ENCODE measurements at places on chromosomes 3 and 15. TPM values are rescaled to one million over a fixed set of nuclear protein-coding genes. Genes with fewer than 3 reads are reported as not detected.
A peak's percentile ranks its signal among the peaks of the same experiment; 100 is the strongest.

GOLGA6L7 gene
- not detected for total RNA-seq

POLG gene
- 26.9 TPM for total RNA-seq

ZNF502 gene
- 9.8 TPM for total RNA-seq

TM4SF1 gene
- total RNA-seq = 110 TPM

DNA sequence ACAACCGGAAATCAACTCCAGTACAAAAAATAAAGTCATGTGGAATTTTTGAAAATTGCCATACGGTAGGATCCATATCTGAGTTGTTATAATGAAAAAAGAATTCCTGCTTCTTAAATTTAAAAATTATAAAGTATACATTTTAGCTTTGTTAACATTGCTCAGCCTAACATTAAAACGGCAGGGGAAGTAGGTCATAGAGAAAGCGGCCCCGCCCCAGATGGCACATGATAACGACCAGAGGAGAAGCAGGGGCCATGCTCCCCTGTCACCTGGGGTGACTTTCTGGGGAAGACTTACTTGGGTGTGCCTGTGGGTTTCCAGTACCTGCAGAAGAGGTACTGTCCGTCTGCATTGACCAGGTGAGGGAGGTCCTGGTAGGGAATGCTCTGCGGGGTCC is 921 bp downstream of the MGLL start:
- no peak for DNase-seq
- peaks cover 12% of the 10 kb centered on the region for H3K36me3 ChIP-seq
- H3K4me3 ChIP-seq = peak overlapping the region; percentile 85
- peak overlapping the region; percentile 88 for H3K27ac ChIP-seq
- peaks cover 44% of the 10 kb centered on the region for H3K4me1 ChIP-seq

DNA sequence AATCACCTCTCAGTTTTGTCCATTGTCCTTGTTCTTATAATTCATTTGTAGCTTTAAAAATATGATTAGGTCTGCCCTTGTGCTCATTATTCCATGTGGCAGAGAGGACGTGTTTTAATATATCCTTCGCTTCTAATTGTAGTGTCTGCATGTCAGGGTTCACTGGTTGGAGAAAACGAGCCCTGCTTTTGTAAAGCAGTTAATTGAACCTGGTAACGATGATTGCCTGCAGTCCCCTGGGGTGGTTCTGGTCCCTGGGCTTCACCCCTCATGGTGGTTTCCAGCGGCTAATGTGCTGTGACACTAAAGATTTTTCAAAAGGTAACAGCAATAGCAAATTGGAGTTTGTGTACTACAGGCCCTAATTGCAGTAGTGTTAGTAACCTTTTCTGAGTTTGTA is 299.6 kb downstream of the CACNA2D3 start:
- H3K4me3 ChIP-seq = no peak overlapping the region
- H3K36me3 ChIP-seq = no peaks in the 10 kb centered on the region
- no peaks in the 10 kb centered on the region for H3K27me3 ChIP-seq
- peaks cover 2% of the 10 kb centered on the region for H3K4me1 ChIP-seq
- no peak for DNase-seq

DNA sequence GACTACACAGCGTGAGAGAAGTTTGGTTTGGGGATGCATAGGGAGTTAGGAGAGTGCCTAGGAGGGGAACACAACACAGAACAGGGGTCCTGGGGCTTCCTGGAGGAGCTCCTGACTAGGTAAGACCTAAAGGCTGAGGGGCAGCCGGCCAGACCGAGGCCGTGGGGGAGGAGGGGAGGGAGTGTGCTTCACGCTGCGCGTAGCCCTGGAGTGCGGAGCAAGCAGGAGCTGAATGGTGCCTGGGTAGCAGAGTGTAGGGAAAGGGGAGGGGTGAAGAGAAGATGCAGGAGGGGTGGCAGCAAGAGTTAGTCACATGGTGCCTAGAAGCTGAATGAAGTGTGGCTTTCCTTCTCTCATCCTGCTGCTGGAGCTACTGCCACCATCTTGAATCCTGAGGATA is 32.4 kb upstream of the HHATL start:
- peaks cover 67% of the 10 kb centered on the region for H3K4me1 ChIP-seq
- peak overlapping the region; percentile 12 for H3K27ac ChIP-seq
- H3K36me3 ChIP-seq = peaks cover 4% of the 10 kb centered on the region
- DNase-seq = no peak

DNA sequence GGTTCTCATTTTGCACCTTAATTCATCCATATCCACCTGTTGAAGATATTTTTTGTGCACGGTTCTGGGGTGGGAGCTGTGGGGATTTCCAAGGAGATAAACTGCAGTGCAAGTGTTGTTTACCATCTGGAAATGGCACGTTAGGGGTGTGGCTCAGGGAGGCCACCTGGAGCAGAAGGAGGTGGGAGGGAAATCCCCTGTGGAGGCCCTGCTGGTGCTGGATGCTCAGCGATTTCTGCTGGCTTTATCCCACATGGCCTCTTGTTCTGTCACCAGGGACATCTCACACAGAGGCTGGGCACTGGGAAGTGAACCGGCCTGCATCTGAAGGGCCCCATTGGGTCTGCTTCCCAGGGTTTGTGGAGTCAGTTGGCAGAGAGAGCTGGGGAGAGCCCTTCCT is 24.3 kb downstream of the TRPM1 start:
- no peak overlapping the region for H3K4me3 ChIP-seq
- H3K36me3 ChIP-seq = no peaks in the 10 kb centered on the region
- no peak for DNase-seq
- H3K27me3 ChIP-seq = no peaks in the 10 kb centered on the region
- peaks cover 9% of the 10 kb centered on the region for H3K4me1 ChIP-seq

DNA sequence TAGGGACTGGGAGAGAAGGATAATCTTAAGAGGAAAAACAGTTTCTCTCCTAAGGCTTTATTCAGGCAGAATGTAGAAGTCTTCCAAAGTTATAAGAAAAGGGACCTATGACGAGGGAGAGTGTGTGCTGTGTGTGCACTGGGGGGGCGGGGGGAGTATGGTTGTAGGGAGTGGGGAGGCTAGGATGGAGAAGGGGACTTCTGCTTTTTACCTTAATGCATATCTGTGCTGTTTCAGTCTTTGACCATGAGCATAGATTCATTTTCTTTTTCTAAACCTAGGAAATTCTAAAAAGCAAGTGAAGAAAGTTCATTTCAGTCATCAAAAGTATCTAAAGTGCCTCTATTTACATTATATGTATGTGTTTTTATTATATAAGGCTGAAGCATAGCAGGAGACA is 52.6 kb upstream of the RASA2 start:
- no peak for DNase-seq
- H3K27me3 ChIP-seq = no peaks in the 10 kb centered on the region
- no peak overlapping the region for H3K4me3 ChIP-seq
- H3K27ac ChIP-seq = no peak overlapping the region

GRCh38 chr3:148211725-148212124 is 486.0 kb upstream of the AGTR1 start:
- H3K36me3 ChIP-seq = no peaks in the 10 kb centered on the region
- no peaks in the 10 kb centered on the region for H3K4me1 ChIP-seq
- no peak for DNase-seq

DNA sequence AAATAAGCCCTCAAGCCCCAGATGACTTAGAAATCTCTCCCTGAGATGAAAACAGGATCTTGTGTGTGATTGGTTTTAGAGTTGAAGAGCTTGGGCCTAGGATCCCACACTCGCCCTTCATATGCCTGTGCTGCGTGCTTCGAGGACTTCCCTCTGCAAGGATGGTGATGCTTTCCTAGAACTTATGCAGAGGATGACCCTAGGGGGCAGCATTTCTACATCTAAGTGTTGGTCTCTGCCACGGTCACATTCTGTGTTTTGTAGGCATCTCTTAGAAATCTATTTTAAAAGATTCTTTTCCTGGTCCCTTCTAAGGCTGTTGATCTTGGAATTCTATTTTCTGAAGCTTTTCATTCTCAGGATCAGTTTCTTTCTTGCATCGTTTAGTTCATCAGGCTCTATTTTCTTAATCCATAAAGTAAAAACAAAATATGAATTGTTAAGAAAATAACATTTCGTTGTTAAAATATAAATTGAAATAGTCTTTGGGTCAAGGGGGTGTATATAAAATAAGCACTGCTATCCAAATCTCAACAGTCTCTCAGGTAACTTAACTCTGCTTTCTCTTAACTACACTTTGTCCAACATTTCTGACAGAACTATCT is 45.7 kb downstream of the WDR76 start:
- H3K4me1 ChIP-seq = no peaks in the 10 kb centered on the region
- H3K4me3 ChIP-seq = no peak overlapping the region
- peak; percentile 38 for DNase-seq
- H3K27ac ChIP-seq = no peak overlapping the region
- no peaks in the 10 kb centered on the region for H3K27me3 ChIP-seq

- no peaks in the 10 kb centered on the region for H3K27me3 ChIP-seq
- H3K4me1 ChIP-seq = no peaks in the 10 kb centered on the region
- no peak overlapping the region for H3K4me3 ChIP-seq
- peak; percentile 14 for DNase-seq
Observed at GRCh38 chr3:40054568-40055222, 245.3 kb downstream of the MYRIP start.

DNA sequence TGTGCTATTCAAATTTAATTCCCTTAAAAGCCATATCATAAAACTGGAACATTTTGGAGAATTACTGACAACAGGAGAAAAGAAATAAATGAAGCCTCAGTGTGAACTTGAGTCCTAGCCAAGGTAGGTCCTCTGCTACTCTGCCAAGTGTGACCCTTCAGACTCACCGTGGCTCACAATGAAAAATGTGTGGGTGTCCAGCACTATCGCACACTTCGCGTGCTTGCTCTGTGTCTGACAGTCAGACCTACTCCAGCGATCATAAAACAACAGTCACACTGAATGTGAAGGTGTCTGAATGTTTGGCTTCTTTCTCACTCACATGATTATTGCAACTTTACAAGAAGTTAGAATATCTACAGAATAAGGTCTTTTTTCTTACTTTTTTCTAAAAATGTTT is 65.8 kb upstream of the TRA2B start:
- H3K4me3 ChIP-seq = no peak overlapping the region
- H3K36me3 ChIP-seq = no peaks in the 10 kb centered on the region
- no peak overlapping the region for H3K27ac ChIP-seq
- no peaks in the 10 kb centered on the region for H3K27me3 ChIP-seq

GRCh38 chr3:36923523-36923943 is 21.3 kb downstream of the TRANK1 start:
- DNase-seq = no peak
- peaks cover 3% of the 10 kb centered on the region for H3K4me1 ChIP-seq
- H3K4me3 ChIP-seq = no peak overlapping the region
- H3K36me3 ChIP-seq = no peaks in the 10 kb centered on the region
- no peaks in the 10 kb centered on the region for H3K27me3 ChIP-seq

GRCh38 chr3:17339132-17339575 is 403.3 kb downstream of the TBC1D5 start:
- H3K27ac ChIP-seq = no peak overlapping the region
- DNase-seq = no peak
- no peaks in the 10 kb centered on the region for H3K36me3 ChIP-seq
- no peak overlapping the region for H3K4me3 ChIP-seq
- H3K4me1 ChIP-seq = no peaks in the 10 kb centered on the region

- peaks cover 40% of the 10 kb centered on the region for H3K4me1 ChIP-seq
- DNase-seq = no peak
- H3K27me3 ChIP-seq = no peaks in the 10 kb centered on the region
- H3K4me3 ChIP-seq = no peak overlapping the region
- peak overlapping the region; percentile 61 for H3K27ac ChIP-seq
Observed at GRCh38 chr3:129016720-129017483, 15.8 kb downstream of the EFCC1 start.
